ENCODE measurements at places on chromosomes 6 and 20.

DNA sequence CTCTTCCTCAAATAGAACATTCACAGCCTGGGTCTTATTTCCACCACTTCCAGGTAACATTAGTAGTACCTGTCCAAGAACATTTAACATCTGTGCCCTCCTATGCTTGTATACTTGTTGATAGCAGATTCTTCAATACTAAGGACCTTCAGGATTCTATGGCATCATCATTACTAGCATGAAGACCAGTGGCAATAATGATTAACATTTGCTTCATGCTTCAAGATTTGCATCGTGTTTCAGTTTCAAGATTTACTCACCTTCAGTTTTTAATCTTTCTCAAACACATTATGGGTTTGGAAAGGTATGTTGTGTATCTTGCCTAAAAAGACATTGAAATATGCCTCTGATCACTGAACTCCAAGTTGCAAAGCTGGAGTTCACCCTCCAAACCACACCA is 412.8 kb upstream of the NRSN1 start:
- DNase-seq: no peak

GRCh38 chr6:137349856-137350830 is 131.0 kb upstream of the IFNGR1 start:
- no peak for DNase-seq

DNA sequence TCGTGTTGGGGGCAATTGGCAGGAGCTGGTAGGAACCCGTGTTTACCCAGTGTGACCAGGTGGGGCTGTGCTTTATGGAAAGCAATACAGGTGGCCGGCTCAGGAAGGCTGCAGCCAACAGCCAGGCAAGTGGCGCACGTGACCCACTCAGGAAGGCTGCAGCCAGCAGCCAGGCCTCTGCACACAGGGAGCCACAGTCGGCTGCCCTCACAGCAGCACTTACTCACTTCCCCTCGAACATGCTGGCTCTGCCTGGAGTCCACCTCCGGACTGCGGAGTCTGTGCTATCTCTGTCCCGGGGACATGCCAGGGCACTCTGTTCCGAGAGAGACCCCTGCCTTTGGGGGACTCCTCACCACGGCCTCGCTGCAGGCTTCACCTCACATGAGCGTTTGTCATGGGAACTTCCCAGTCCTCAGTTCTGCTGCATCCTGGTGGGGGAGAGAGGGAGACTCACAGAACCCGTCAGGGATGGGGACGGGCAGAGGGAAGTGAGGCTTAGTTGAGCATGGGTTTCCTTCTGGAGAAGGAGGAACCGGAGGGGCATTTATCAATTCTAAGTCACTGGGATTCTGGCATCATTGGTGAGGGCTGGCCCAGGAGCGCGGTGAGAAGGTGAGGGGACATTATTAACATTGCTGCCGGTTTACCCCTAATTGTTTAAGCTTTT is 76.8 kb downstream of the TTLL2 start:
- no peak for DNase-seq

DNA sequence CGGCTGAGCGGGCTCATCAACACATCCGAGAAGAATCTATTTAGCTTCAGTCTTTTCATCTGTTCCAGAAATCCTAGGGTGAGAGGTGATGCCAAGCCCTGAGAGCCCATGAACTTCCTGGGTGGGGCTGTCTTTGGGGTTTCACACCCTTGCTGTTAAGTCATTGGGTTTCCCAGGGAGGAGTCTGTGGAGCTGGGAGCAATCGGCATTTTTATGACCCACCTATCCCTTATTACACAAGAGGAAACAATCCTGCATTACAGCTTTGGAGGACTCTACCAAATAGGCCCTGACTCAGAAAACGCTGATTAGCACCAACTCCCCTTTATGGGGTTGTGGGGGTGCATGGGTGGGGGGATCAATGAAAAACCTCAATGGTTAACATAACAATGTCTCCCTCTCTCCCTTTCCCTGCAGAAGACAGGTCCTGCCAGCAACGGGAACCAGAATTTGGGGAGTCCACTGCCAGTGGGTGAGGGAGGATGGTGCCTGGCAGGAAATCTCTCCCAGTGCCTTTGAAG is 46.3 kb downstream of the EZR start:
- DNase-seq: no peak

GRCh38 chr6:14966906-14967711 is 278.8 kb upstream of the JARID2 start:
- DNase-seq: no peak

GRCh38 chr6:84685983-84686584 is 78.3 kb downstream of the TBX18 start:
- DNase-seq: no peak

GRCh38 chr20:9070304-9070703 is 1.4 kb downstream of the PLCB4 start:
- no peak for DNase-seq

DNA sequence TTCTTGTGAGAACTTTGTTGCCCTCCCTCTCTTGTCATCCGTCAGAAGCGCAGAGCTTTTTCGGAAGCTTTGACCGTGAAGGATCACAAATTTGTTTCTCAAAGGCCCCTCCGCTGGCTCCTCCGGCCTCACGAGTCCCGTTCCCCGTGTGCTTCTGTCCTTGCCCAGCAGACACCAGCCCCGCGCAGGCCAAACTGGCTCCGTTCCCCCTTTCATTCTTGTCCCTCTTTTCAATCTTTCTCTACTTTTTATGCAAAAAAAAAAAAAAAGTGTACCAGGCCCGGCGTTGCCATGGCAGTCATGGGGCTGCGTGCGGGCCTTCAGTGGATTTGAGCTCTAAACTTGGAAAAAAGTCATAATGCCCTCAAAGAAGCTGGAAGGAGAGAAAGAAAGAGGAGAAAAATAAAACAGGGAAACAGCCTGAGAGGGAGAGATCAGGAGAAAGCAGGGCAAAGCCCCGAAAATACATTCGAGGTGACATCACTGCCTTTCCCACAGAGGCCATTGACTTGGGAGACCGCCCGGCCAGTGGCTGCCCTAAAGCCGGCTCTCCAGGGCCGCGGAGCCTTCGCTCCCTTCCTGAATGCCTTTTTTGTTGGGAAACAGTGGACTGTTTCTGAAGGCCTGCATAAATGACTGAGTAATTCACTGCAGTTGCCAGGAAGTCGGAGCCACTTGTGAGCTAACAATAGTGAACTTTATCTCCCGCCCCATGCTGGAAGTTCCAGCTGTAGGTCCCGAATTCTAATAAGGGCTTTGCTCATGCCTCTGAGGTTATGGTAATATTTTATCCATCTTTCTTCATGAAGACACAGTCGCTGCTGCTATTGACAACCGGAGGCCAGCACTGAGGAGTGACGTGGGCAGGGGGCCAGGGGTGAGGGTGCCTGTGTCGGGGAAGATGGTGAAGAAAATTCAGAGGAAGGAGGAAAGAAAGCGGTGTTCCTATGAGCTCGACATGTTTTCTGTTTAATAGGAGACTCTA is 670.9 kb downstream of the QKI start:
- no peak for DNase-seq

GRCh38 chr20:59069026-59069425 is 26.4 kb upstream of the PRELID3B start:
- no peak for DNase-seq

DNA sequence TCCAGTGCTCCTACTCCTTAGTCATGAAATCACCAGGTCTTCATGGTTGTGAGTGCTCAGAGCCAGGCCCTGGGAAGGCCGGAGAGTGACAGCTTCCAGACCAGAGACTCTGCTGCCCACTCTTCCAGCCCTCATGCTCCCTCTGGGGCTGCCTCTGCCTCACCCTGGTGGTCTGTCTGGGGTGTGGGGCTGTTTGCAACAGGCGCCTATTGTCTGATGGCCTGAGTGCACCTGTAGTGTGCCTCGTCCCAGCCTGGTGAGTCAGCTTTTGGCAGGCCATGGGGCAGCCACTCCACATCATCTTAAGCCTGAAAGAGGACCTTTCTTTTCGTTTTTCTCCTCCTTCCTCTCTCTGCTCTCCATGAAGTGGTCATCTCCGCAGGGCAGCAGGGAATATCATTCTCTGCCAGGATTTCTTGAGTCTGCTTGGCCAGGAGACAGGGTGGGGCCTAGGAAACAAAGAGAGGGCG is 173.8 kb downstream of the VEGFA start:
- peak; percentile 11 for DNase-seq

DNA sequence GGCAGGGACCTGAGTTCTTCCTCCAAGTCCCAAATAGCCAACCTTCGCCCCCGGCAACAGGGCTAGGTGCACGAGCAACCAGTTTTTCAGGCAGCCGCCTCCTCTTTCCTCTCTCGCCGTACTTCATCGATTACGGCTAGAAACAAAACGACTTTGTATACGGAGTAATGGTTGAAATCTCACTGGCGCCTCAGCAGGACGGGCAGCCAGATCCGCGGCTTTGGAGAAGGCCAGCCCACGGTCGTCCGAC is 333 bp upstream of the SMIM13 start:
- DNase-seq: no peak

GRCh38 chr20:59123678-59124255 is 39.9 kb upstream of the ZNF831 start:
- no peak for DNase-seq

GRCh38 chr20:23415555-23415954 is 5.7 kb downstream of the NAPB start:
- no peak for DNase-seq

DNA sequence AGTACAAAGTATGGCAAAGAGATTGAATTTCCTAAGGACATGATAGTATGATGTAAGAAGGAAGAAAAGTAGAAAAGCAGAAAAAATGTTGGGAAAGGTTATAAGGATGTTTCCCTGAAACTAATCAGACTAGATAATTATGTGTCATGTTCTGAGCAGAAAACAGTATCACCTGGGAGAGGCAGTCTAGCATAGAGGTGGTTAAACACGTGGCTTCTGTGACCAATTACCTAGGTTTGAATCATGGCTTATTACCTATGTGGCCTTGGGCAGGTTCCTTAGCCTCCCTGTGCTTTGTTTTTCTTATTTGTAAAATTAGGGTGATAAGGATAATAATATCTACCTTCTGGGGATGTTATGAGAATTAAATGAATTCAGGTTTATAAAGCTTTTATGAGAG is 38.0 kb downstream of the SCGN start:
- no peak for DNase-seq

DNA sequence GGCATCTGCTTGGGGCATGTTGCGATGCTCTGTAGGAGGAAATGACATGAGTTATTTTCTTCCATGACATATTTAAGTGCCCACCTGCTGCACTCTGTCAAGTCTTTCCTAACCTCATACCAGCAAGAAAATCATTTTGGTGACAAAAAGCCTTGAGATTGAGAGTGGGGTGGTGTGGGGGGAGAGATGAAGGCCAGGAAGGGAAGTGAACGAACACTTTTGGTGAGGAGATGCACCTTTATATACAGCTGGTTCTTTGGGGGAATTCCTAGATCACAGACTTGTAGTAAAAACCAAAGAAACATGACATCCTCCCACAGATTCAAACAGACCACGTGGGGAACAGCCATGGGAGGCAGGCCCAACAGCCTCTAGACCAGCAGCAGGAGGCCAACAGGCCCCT is 26.1 kb downstream of the NCOA5 start:
- no peak for DNase-seq

GRCh38 chr6:129033180-129033579 is 150.2 kb downstream of the LAMA2 start:
- DNase-seq: no peak

- DNase-seq: no peak
Measured at GRCh38 chr6:54892831-54893230, 46.3 kb downstream of the FAM83B start.

DNA sequence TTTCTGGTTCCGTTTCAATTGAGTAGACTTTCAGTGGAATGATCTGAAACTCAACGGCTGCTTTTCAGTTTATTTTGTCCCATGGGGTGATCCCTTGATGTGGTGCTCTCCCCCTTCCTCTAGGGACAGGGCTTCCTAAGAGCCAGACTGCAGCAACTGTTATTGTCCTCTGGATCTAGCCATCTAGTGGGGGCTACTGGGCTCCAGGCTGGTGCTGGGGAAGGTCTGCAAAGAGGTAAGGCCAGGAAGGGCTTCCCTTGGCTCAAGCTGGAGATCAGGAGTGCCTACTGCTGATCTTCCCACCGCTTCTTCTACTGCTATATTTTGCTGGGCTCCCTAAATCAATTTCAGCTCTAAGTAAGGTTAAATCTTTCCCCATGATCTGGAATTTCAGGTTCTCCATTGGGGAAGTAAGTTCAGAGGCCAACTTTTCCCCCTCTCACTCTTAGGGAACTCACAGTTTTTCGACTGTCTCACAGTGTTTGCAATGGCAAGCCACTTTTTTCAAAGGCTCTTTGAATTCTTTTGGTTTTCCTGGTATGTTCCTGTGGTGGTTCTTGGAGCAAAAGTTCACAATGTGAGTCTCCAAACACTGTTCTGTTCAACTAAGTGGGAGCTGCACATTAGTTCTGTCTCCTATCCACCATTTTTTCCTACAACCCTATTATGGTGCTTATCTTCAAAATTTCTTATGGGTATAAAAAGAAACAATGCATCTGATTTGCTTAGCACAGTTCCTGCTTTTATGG is 286.2 kb upstream of the EXOC2 start:
- no peak for DNase-seq

DNA sequence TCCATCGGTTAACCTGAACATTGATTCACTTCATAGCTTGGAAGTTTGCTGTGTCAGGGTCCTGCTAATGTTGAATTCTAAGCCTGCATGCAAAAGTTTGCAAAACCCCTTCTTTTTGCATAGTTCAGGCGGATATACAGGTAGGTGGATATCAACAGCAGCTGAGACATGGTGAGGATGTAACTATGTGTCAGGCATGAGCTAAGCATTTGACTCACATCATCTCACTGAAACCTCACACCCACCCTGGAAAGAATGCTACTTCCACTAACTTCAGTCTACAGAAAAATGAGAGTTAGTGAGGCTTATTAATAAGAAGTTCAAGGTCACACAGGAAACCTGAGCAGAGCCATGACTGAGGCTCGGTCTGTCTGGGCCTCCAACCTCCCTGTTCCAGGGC is 276.9 kb downstream of the BMP7 start:
- no peak for DNase-seq

- DNase-seq: no peak
Measured at GRCh38 chr6:44567406-44567805, 179.9 kb downstream of the CDC5L start.

DNA sequence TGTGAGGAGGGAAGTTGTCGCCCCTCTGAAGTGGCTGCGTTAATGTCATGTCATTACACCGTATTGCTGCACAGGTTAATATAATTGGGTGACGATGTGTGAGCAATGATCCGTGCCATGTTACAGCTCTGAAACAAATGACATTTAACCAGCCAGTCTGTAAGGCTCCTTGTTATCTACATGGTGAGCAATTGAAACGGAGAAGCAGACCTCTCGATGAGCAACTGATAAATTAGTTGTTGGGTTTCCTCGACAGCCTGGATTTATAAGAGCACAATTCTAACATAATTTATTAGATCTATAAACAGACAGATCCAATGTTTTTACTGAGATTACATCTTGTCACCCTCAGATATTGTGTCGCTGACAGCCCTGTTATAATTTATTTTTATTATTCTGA is 49.9 kb upstream of the MAFB start:
- no peak for DNase-seq

- DNase-seq: no peak
Measured at GRCh38 chr6:16555550-16555949, 205.7 kb downstream of the ATXN1 start.

GRCh38 chr6:136963259-136963658 is 41.2 kb downstream of the SLC35D3 start:
- no peak for DNase-seq

GRCh38 chr6:110674096-110674495 is 141.2 kb downstream of the CDK19 start:
- no peak for DNase-seq

Data from stimulated activated CD8-positive, alpha-beta memory T cell treated with anti-CD3 and anti-CD28 coated beads, Interleukin-4, amount 100 ng/mL, for 48 hours (primary cell).